Kidney (tissue), 22 donors: ENCODE measurements at places on chromosomes 6 and 20. TPM values are rescaled to one million over a fixed set of nuclear protein-coding genes. Genes with fewer than 3 reads are reported as not detected.

Gene CFAP206
- polyA plus RNA-seq = 2.6 TPM

- DNase-seq = no peak
Measured at GRCh38 chr6:154277629-154278017, 79.0 kb downstream of the IPCEF1 start.

- DNase-seq = no peak
Measured at GRCh38 chr6:119800526-119800925, 451.0 kb upstream of the MAN1A1 start.

- no peak for DNase-seq
Measured at GRCh38 chr6:99885051-99885450, 109.0 kb downstream of the MCHR2 start.

DNA sequence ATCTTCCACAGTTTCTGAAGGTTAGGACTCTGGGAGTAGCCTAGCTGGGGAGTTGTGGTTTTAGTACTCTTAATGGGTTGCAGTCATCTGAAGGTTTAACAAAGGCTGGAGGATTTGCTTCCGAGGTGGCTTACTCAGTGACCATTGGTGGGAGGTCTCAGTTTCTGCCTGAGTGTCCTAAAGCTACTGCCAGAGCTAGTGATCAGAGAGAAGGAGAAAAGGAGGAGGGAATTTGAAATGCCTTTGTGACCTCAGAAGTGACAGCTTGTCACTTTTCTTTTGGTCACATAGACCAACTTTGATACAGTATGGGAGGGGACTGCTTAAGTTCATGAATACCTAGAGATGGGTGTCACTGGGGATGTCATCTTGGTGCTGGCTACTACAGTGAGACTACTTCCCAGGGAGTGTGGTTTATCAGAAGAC, 41.3 kb downstream of the NCOA3 start:
- DNase-seq = no peak

Gene ZNF311
- 0.77 TPM for polyA plus RNA-seq

GRCh38 chr6:56227071-56227879, 20.1 kb downstream of the COL21A1 start:
- DNase-seq = no peak

DNA sequence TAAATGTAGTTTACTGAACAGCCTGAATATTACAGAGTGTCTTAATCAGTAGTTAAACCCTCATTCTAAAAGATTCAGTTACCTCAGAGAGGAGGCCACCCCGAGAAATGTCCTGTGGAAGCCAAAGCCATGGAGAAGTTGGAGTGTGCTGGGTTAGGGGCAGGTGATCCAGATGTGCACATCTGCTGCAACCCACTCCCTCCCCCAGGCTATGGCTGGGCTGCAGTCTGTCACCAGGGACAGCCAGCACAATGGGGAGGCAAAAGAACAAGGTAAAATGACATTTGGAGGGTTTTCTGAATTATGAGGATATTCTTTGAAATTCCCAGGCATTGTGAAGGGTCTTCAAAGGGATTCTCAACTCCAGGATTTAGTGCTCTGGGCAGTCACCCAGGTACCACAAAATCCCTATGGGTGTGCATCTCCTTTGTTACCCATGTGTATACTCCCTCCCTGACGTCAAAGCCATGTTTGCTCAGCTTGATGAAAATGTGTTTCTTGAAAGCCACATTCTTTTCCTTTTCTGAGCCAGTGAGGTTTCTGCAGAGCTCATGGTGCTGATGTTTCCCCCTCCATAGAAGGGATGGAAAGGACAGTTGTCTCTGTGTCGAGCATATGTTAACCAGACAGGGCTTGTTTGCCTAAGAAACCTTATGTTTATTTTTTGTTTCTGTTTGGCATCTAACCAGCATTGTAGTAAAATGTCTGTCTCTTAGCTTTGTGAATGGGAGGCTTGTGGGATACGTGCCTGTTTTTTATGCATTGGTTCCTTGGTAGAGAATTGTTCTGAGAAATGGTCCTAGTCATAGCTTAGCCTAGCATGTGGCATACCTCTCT, 212.3 kb upstream of the TBX18 start:
- DNase-seq = no peak

Gene WFDC12
- polyA plus RNA-seq = not detected

Gene AKAP12
- 10.2 TPM for polyA plus RNA-seq

DNA sequence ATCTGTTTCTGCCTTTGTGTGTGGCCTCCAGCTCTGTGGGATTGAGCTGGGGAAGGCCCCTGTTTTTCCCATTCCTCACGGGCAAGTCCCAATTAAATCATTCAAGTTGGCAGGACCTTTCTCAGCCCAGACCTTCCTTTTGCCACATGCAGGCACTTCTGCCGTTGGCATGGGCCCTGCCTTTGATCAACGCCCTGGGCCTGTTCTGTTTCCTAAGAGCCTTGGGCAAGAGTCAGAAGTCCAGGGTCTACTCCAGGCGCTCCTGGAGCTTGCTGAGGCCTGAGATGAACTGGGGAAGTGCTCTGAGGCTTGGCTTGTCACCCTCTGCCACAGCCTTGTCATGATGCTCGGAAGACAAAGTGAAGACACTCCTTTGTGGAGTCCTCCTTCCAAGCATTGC, 7.1 kb downstream of the IP6K3 start:
- no peak for DNase-seq

DNA sequence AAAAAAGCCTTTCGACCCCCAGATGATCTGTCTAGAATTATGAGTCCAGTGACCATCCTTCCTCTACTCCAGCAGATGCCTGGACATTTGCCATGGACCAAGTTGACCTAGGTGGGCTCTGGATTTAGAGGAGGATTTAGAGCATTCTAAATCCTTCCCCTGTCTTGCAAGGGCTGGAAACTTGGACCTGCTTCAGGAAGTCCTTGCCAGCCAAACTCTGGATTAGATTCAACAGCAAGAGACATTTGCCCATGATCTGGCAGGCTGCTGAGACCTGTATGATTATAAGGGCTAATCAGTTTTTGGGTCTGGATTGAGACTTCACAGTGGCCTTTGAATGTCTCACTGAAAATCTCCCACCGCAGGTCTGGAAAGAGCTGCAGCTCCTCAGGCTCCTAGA, 13.1 kb upstream of the HDGFL1 start:
- DNase-seq = no peak

DNA sequence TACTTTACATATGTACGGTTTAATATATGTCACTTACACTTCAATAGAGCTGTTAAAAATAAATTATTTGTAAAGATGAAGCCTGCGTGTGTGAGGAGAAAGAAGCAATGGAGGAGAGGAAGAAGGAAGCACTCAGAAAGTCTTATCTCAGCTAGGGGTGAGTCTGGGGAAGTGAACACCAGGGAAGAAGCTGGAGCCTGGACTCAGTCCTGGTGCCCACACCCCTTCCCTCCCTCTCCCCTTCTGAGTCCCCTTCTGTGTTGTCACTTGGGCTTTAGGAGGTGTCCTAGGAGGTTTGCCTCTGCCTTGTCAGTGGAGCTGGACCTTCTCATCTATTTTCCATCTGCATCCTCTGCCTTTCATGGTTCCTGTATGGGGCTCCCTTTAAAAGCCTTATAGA, 1.9 kb downstream of the SIRPB2 start:
- no peak for DNase-seq

DNA sequence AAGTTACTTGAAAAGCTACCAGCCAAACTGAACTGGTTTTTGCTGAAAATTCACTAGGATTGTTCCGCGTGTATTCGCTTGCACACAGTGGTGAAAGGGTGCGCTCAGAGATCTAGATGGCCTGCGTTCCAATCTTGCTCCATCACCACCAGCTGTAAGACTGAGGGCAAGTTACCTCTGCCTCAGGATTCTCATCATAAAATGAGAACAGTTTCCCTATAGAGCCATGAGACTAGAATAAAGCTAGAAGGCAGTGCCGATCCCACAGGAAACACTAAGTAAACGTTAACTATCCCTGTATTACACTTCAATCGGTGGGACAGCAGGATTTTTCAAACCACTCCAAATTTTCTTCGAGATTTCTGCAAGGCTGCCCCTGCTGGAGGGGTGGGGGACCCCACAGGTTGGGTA, 838 bp downstream of the AHCY start:
- no peak for DNase-seq

Gene MYCT1
- polyA plus RNA-seq = 6.4 TPM

Gene PNISR
- polyA plus RNA-seq = 69.8 TPM

DNA sequence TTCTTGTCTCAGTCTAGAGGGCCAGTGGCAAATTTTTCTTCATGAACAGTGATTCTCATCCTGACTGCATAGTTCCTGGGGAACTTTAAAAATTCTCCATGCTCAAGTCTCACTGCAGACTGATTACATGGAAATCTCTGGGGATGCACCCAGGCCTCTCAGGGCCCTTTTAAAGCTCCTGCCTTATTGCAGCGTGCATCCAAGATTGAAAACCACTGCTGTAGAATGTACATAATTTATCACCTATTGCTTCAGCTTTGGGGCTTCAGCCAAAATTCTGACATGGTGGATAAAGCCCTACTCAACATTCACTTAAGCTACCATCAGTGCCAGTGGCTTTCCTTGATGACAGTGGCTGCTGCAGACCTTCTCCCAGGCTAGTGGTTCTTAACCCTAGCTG, 143.8 kb downstream of the BTBD3 start:
- no peak for DNase-seq

DNA sequence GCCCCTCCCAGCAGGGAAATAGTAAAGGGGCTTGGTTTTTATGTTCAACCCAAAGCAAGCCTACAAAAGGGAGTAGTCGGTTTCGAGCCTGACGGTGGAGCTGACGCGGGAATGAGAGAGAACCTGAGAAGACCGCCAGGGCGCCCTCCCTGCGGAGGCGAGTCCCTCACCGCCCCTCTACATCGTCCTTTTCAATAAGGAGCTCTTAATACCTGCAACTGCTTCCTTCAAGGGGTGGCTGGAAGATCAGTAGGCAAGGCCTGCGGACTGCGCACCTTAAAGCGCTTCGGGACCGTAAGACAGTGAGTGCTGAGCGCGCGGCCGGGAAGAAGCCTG, 709 bp upstream of the ZNF76 start:
- no peak for DNase-seq
